Psoas muscle (tissue), 8 donors: ENCODE measurements at places on chromosomes 5 and 9. TPM values are rescaled to one million over a fixed set of nuclear protein-coding genes. Genes with fewer than 3 reads are reported as not detected.

Gene IFNK
- not detected for total RNA-seq

Gene PTPDC1
- 9.9 TPM for total RNA-seq

Gene F12
- not detected for total RNA-seq

Gene MEF2C
- total RNA-seq, result 193 TPM

Gene FOXD4
- total RNA-seq, result 0.27 TPM

Gene PCA3
- total RNA-seq, result not detected

Gene SNX2
- total RNA-seq, result 39.8 TPM

Gene GHR
- total RNA-seq, result 60.3 TPM

Gene CRHBP
- not detected for total RNA-seq

Gene PCDHB7
- 0.59 TPM for total RNA-seq

Gene ARHGAP26
- 12.0 TPM for total RNA-seq

Gene CCDC183
- total RNA-seq, result not detected

Gene CYLC2
- not detected for total RNA-seq

DNA sequence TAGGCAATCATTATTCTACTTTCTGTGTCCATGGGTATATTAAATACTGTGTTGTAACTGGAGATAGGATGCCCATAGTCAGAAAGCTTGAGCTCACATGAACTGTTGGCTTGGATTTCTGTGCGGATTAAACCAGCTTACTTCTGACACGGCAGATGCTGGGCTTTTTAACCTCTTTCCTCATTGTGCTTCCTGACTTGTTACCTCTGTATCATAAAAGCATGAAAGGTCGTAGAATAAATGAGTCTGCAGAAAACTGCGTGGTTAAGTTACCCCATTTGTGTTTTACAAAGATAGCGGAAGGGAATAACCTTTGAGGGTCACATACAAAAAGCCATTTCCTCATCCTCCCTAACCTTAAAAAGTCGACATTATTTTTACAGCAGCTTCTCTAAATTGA lies 199.5 kb upstream of the DMRT1 start:
- no peak for DNase-seq

- no peak for DNase-seq
These were observed 453.3 kb downstream of the BNC2 start for GRCh38 chr9:16417161-16417560.

GRCh38 chr9:87725900-87726709 lies at the start of gene CTSL:
Gene CTSL (plus strand): TSS chr9:87726119. CDS start chr9:87727604, 1,485 bp downstream.
- DNase-seq, result peak; percentile 94

- DNase-seq, result peak; percentile 53
These were observed 47.3 kb downstream of the PRLR start for GRCh38 chr5:35182910-35183535.

DNA sequence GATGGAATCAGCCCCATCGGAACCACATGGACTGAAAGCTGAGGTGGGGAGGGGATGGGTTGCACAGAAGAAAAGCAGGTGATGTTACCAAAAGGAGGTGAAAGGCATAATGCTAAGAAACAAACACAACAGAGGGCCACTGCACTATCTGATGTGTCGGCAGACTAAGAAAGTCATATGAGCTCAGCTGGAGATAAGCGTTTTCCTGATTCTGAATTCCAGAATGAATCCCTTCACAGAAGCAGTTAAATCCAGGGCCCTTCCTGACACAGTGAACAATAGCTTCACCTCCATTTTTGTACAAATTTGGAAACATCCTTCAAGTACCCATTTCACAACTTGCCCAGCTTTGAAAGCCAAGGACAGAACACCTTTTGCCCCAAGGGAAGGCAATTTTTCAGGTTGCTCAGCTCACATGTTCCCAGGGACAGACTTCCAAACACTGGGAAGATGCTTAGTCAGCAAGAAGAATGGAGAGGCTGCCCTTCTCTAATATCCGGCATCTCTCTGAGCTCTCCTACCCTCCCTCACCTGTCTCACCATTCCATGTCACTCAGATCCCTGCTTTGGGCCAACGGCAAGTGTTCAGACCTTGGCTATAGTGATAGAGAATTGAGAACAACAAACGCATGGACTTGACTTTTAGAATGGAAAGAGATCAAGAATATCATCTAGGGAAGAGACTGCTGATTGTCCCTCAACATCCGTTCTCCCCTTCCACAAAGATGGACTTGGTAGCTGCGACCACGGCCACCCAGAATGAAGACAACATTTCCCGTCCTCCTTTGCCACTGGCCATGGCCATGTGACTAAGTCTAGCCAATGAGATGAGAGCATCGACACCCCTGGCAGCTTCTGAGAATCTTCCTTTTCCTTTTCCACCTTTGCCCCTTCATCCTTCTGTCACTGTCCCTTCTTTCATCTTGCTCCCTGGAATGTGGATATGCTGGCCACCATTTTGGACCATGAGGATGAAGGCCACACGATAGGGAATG lies 68.6 kb upstream of the IL17B start:
- no peak for DNase-seq

DNA sequence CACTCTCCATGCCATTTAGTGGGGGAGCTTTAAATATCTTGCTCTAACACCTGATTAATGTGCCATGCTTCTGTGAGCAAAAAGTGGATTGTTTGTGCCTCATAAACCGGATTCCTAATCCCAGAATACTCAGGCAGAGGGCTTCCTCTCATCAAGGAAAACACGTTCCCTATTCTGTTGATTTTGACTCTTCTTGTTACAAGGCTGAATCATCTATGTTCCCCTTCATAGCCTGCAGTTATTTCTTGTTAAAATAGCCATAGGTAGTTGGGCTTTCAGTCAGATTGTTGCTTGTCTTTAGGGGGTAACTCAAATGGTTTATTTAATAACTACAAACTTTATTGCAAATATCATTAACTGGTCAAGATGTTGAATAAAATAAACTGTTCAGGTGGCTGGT lies 26.6 kb downstream of the ROPN1L start:
- DNase-seq, result no peak

DNA sequence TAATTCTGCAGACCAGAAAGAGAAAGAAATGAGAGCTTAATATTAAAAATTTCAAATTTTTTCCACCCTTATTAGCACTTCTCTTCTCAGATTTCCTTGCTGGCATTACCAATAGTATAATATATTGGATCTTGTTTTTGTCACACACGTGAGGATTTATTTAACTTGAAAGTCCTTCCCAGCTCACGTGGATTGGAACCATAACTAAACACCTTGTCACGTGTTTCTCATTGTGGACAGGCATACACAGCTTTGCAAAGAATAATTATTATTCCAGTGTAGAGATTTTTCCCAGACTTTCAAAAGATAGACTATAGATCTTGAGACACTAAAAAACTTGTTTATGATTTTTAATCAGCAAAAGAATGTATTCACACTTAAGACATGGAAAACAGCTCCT lies 123.8 kb upstream of the LPAR1 start:
- no peak for DNase-seq

- DNase-seq, result no peak
These were observed 40.1 kb downstream of the SECISBP2 start for GRCh38 chr9:89358376-89358916.

DNA sequence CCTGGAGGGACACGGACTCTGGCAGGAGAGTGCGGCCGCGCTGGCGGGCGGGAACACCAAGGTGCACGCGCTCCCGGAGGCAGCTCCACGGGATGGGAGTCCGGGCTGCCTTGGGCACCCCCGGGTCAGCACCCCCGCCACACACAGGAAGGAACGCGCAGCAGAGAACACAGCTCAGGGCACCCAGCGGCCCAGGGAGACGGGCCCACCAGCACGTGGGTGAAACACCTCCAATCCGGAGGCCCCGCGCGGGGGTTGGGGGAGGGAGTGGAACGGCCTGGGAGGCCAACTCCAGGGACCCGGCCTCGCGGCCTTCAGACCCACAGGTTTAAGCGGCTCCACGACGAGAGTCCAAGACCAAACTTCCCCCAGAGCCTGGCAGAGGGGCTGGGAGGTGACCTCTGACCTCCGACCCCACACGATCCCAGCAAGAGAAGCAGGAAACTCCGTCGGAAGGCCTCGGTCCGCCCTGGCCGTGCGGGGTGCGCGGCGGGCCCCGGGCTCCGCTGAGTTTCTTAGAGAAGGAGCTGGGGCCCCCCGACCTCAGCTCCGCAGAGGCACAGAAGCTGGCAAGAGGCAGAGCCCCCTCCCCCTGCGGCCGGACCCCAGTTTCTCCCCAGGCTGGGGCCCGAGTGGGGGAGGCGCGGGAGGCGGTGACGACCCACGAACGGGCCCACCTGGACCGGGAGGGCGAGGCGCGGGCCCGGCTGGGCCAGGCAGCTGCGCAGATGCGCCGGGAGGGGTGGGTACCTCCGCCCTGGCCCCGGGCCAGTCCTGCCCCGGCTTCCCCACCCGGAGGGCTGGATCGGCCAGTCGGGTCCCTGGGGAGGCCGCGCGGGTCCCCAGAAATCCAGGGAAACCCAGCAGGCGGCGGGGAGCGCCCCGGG lies 851 bp downstream of the NACC2 start:
- peak; percentile 88 for DNase-seq

- DNase-seq, result no peak
These were observed 7.6 kb upstream of the ZNF618 start for GRCh38 chr9:113868501-113868900.

DNA sequence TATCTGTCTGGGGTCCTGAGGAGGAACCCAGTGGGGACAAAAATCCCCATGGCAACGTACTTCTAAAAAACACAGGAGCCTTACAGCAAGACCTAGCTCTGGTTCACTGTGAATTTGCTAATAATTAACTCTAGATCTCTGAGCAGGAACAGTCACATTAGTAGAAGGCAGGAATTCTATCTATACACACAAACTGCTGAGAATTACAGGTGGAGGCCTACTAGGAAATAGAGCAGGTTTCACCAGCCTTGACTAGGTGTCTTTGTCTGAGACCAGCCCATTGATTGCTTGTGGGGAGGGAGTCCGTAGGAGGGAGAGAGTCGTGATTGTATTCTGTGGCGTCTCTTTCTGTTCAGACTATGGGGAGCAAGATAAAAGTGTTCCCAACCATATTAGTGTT lies 44.8 kb downstream of the PRLR start:
- DNase-seq, result no peak

GRCh38 chr5:67516948-67517565 lies 320.5 kb upstream of the CD180 start:
- DNase-seq, result no peak

GRCh38 chr5:14399054-14399692 lies 182.4 kb upstream of the OTULINL start:
- no peak for DNase-seq

DNA sequence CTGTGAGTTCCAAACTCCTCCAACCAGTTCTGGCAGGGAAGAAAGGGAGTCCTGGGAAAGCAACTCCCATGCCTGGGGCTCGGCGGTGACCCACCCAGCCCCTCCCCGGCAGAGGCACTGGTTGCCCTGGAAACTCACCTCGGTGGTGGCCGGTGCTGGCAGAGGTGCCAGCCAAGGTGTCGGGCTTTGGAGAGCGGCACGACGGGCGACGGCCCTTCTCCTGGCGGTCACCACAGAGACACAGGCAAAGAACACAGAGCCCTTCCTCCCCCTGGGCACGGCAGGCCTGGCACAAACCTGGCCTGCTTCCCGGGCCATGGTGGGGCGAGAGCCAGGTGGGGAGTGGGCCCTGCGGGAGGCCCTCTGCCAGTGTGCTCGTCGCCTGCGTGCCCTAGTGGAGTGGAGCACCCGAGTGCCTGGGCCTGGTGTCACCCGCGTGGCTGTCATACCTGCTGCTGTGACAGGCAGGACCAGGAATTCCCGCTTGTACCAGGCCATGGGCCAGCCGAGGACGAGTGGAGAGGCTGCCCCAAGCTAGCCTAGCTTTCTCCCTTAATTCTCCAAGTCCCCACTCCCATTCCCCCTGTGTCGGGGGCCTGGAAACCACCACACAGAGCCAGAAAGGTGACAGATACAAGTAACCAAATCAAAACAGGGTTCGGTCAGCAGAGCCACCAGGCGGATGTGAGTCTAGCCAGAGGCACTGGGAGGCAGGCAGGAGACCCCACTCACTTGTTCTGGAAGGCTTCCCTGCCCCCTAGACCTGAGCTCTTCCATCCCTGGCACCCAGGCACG lies 8.2 kb upstream of the RALGDS start:
- DNase-seq, result peak; percentile 59

- no peak for DNase-seq
These were observed 39.4 kb downstream of the TNFAIP8 start for GRCh38 chr5:119395080-119395836.

DNA sequence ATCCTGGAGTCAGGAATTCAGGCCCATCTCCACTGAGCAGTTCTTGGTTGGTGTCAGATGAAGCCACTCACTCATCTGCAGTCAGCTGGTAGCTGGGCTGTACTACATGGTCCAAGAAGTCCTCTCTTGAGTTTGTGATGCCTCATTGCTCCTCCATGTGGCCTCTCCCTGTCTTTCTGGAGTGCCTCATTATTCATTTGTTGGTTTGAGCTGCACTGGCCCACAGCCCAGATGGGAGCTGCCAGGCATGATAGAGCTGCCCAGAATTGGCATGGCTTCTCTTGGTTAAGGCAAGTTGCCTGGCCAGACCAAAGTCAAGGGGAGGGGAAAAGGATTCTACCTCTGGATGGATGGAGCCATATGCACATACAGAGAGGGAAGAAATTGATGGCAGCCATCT lies 8.0 kb downstream of the PTCD2 start:
- DNase-seq, result peak; percentile 77

GRCh38 chr5:2387250-2387633 lies 364.2 kb downstream of the IRX2 start:
- DNase-seq, result no peak

GRCh38 chr5:91291628-91292569 lies 91.2 kb downstream of the ARRDC3 start:
- no peak for DNase-seq

GRCh38 chr5:153937661-153938060 lies 101.0 kb downstream of the FAM114A2 start:
- DNase-seq, result no peak

DNA sequence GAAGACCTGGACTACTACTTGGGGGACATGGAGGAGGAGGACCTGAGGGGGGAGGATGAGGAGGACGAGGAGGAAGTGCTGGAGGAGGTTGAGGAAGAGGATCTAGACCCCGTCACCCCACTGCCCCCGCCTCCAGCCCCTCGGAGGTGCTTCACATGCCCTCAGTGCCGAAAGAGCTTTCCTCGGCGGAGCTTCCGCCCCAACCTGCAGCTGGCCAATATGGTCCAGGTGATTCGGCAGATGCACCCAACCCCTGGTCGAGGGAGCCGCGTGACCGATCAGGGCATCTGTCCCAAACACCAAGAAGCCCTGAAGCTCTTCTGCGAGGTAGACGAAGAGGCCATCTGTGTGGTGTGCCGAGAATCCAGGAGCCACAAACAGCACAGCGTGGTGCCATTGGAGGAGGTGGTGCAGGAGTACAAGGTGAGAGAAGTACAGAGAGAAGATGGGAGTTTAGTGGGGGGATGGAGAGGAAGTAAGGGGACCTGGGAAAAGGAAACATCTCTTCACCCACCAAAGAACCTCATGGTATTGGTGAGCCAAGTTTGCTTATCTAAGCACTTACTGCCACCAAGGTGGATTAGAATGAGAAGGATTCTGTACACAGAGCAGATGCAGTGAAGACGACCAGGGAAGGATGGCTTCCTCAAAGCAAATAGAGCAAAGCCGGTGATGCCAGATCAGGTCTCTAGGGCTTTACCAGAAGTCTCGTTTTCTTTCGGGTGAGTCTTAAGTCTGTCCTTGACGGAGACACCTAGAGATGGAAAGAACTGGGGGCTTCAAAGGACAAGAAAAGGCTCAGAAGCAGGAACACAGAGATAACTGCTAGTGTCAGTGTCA lies 1.5 kb downstream of the TRIM41 start:
- DNase-seq, result no peak

- DNase-seq, result no peak
These were observed 20.6 kb downstream of the SLC38A9 start for GRCh38 chr5:55691265-55692105.
